ENCODE measurements at places on chromosomes 4 and X. TPM values are rescaled to one million over a fixed set of nuclear protein-coding genes. Genes with fewer than 3 reads are reported as not detected.

DNA sequence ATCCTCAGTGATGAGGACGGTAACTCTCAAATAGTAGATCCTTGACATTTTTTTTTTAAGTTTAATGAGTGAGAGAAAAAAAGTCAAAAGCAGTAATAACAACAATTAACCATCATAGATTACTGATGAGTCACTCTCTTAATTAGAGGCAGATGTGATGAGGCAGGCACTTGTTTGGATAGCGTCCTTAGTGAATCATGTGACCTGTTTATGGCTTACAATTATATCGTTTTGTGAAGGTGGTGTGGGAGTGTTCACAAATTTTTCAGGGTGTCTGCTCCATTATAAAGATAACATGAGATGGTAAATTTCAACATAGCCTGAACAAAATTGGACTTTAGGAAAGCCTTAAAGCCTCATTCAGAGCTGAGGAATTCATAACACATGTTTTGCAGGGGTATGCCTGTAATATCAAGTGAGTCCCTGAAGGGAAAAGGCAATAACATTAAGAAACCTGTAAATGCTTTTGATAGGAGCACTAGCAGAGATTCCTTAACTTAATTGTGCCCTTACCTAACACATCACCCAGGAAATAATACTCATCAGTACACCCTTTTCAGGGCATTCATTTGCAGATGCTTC lies 51.9 kb upstream of the XIAP start:
- DNase-seq: no peak
- H3K27me3 ChIP-seq: no peaks in the 10 kb centered on the region

The PHOX2B gene
- total RNA-seq: not detected

GRCh38 chr4:121375262-121375661 lies 5.6 kb downstream of the QRFPR start:
- H3K27me3 ChIP-seq: no peaks in the 10 kb centered on the region
- H3K4me3 ChIP-seq: no peak overlapping the region
- DNase-seq: no peak
- H3K27ac ChIP-seq: no peak overlapping the region

DNA sequence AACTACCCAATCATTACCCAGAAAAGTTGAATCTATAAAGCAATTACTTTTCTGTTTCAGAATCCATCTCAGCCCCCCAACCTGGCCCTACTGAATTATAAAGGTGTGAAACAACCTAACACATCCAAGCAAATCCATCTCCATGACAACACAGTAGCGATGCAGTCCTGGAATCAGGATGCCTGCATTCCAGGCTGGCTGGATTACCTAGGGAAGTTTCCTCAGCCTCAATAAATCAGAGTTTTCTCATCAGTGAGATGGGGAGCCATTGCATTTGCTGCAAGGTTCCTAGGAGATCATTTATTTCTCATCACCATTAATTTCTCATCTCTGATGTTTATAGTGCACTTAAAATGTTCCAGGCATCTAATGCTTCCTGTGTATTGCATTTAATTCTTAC lies 46.0 kb downstream of the LNX1 start:
- H3K4me1 ChIP-seq: peaks cover 2% of the 10 kb centered on the region
- H3K27ac ChIP-seq: no peak overlapping the region
- no peak overlapping the region for H3K4me3 ChIP-seq
- no peaks in the 10 kb centered on the region for H3K27me3 ChIP-seq
- H3K36me3 ChIP-seq: no peaks in the 10 kb centered on the region

All from ovary (tissue), 10 donors.